NCI-H226 (cell line): ENCODE measurements at places on chromosomes 5 and 9.

DNA sequence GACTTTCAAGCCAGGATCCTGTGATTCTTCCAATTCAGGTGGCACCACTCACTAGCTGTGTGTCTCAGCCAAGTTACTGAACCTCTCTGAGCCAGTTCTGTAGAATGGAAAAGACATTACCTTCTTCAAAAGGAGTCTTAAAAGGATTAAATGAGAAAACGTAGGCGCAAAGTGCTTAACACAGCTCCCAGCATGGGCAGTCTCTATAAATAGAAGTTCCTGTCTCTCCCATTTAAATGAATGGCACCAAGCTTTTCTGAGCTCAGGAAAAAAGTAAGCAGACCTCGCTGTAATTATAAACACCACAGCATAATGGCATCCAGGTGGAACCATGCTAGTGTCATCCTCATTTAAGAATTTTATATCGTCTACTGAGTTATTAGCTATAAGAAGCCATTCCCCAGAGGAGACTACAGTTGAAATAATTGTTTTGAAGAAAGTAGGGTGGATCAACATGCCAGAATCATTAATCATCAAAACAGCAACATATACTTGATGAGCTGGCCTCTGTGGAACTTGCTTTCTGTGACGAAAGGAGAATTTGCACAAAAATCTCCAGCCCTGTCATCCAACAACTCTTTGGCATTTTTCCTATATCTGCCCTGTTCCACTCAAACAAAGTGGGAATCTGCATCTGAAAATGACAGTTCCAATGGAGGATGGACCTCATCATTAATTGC lies 188.9 kb downstream of the SPOCK1 start:
- peak; percentile 84 for DNase-seq

DNA sequence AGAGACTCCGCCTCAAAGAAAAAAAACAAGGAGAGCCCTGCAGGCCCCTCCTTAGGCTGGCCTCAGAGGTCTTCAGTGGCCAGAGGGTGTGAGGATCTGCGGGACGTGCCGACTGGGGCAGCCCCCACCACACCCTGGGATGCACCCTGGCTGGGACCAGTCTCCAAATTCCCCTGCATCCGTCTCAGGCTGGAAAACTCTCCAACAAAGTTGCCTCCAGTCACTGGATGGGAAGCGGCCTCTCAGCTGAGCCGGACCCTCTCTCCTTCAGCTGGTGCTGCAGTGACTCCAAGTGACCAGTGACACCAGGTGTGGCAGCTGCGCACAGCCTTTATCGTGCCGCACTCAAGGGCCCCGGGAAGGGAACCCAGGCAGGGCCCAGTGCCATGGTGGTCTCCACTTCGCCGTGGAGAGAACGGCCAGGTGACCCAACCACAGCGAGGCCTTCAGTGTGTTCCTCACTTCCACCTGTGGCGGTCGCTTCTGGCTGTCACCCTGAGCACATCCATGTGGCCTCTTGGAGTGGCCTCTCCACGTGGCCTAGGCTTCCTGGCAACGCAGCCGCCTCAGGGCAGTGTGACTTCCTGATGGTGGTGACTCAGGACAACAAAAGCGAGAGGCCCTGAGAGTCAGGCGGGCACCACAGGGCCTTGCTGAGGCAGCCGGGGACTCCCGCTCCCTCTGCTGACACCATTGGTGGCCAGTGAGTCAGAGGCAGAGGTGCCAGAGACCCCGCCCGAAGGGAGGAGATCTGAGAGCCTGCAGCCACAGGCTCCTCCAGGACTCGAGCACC lies 19.3 kb upstream of the CAMSAP1 start:
- DNase-seq, result peak; percentile 18

DNA sequence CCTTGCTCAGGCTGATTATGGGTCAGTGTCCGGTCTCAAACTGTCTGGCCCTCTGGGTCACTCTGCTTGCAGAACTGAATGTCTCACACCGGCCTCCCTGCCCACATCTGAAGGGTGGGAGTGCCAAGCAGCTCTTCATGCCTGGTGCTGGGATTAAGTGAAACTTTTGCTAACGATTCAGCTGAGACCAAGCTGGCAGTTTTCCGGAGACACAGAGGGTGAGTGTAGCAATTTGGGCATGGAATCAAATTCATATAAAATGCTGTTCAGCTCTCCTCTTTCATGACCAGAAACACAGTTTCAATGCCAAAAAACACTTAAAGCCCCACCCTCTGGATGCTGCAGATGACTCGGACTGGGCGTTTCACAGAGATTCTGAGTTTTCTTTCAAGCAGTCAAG lies 207.5 kb downstream of the NXNL2 start:
- no peak for DNase-seq

DNA sequence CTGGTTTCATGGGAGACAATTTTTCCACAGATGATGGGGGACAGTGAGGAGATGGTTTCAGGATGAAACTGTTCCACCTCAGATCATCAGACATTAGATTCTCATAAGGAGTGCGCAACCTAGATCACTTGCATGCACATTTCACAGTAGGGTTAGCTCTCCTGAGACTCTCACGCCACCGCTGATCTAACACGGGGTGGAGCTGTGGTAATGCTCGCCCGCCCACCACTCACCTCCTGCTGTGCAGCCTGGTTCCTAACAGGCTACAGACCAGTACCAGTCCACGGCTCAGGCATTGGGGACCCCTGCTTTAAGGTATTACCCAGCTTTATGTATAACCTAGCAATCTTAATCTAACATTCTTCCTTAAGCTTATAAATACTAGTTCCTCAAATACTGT lies 35.6 kb downstream of the TTC39B start:
- no peak for DNase-seq

GRCh38 chr5:115977096-115977495 lies 14.8 kb downstream of the LVRN start:
- no peak for DNase-seq
